ENCODE measurements at places on chromosomes 2 and 18. TPM values are rescaled to one million over a fixed set of nuclear protein-coding genes. Genes with fewer than 3 reads are reported as not detected.

Gene RGPD3
- total RNA-seq, result 0.44 TPM

Gene TCF23
- 0.35 TPM for total RNA-seq

Gene HTR2B
- 0.22 TPM for total RNA-seq

Gene RAPGEF4
- total RNA-seq, result 1.2 TPM

Gene FLACC1
- 2.3 TPM for total RNA-seq

Gene GALNT5
- 9.6 TPM for total RNA-seq

Gene LRATD1
- total RNA-seq, result 4.8 TPM
